ENCODE measurements at places on chromosomes 2 and 18. TPM values are rescaled to one million over a fixed set of nuclear protein-coding genes. Genes with fewer than 3 reads are reported as not detected.
A peak's percentile ranks its signal among the peaks of the same experiment; 100 is the strongest.

GRCh38 chr2:200677721-200678532 is 92.1 kb downstream of the AOX1 start:
- H3K27me3 ChIP-seq, result no peaks in the 10 kb centered on the region
- peak; percentile 22 for DNase-seq
- H3K36me3 ChIP-seq, result no peaks in the 10 kb centered on the region
- H3K4me3 ChIP-seq, result no peak overlapping the region
- H3K4me1 ChIP-seq, result peaks cover 15% of the 10 kb centered on the region

GRCh38 chr2:205734436-205735037 is 52.2 kb downstream of the NRP2 start:
- H3K4me3 ChIP-seq, result no peak overlapping the region
- no peaks in the 10 kb centered on the region for H3K36me3 ChIP-seq

- H3K4me1 ChIP-seq, result no peaks in the 10 kb centered on the region
- H3K27ac ChIP-seq, result no peak overlapping the region
- no peaks in the 10 kb centered on the region for H3K36me3 ChIP-seq
- H3K27me3 ChIP-seq, result no peaks in the 10 kb centered on the region
- no peak for DNase-seq
Observed at GRCh38 chr2:13917958-13918357, 714.6 kb upstream of the LRATD1 start.

DNA sequence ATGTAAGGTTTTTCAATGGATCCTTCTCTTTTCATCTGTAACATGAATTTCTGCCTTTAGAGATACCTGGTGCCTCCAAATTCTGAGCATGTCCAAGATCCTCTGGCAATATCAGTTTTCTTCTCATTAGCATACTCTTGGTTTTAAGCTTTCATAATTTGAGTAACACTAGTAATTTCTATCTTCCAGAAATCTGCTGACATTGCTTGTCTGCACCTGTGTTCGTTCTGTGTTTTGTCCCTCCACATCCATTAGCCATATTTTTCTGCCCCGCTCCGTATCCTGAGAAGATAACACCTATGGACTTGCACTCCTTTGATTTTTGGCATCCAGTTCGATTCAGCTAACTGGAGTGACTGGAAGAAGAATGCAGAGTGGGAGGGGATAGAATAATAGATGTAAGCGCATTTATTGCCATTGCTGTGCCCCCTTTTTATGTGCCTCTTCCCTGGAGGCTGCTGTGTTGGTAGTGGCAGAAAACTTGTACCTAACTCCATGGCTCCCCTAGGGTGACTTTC is 32.3 kb upstream of the ITSN2 start:
- H3K27ac ChIP-seq, result no peak overlapping the region
- no peak overlapping the region for H3K4me3 ChIP-seq
- H3K27me3 ChIP-seq, result peaks cover 7% of the 10 kb centered on the region
- H3K36me3 ChIP-seq, result no peaks in the 10 kb centered on the region

- peaks cover 9% of the 10 kb centered on the region for H3K36me3 ChIP-seq
- H3K4me3 ChIP-seq, result peak overlapping the region; percentile 86
- no peak for DNase-seq
Observed at GRCh38 chr2:149586898-149587219, 716 bp downstream of the MMADHC start.

- no peak for DNase-seq
- peaks cover 4% of the 10 kb centered on the region for H3K27me3 ChIP-seq
- H3K4me1 ChIP-seq, result peaks cover 18% of the 10 kb centered on the region
- no peak overlapping the region for H3K4me3 ChIP-seq
Observed at GRCh38 chr2:11534746-11535484, 1.1 kb downstream of the GREB1 start.

KCNK3 gene
- total RNA-seq, result 3.2 TPM

LYPD6 gene
- 0.08 TPM for total RNA-seq

RASGRP3 gene
- 69.2 TPM for total RNA-seq

- no peaks in the 10 kb centered on the region for H3K27me3 ChIP-seq
- H3K4me1 ChIP-seq, result no peaks in the 10 kb centered on the region
- no peaks in the 10 kb centered on the region for H3K36me3 ChIP-seq
- H3K27ac ChIP-seq, result no peak overlapping the region
Observed at GRCh38 chr2:139917690-139918384, 1137.6 kb upstream of the NXPH2 start.

ARHGEF33 gene
- 0.14 TPM for total RNA-seq

- no peaks in the 10 kb centered on the region for H3K36me3 ChIP-seq
- H3K27ac ChIP-seq, result no peak overlapping the region
- no peaks in the 10 kb centered on the region for H3K27me3 ChIP-seq
- no peak for DNase-seq
- no peak overlapping the region for H3K4me3 ChIP-seq
Observed at GRCh38 chr2:55802067-55802466, 108.4 kb upstream of the PNPT1 start.

- no peaks in the 10 kb centered on the region for H3K27me3 ChIP-seq
- peaks cover 68% of the 10 kb centered on the region for H3K4me1 ChIP-seq
- peak overlapping the region; percentile 94 for H3K27ac ChIP-seq
- H3K4me3 ChIP-seq, result peak overlapping the region; percentile 92
- no peak for DNase-seq
Observed at GRCh38 chr2:37230581-37230980, 815 bp downstream of the CEBPZ start.

GORASP2 gene
- 61.5 TPM for total RNA-seq

RESP18 gene
- total RNA-seq, result not detected

GRCh38 chr18:70219688-70220087 is 14.2 kb upstream of the RTTN start:
- no peak for DNase-seq
- peaks cover 13% of the 10 kb centered on the region for H3K4me1 ChIP-seq
- H3K27me3 ChIP-seq, result no peaks in the 10 kb centered on the region

MYCN gene
- 0.38 TPM for total RNA-seq

ZNF521 gene
- 10.3 TPM for total RNA-seq

DNA sequence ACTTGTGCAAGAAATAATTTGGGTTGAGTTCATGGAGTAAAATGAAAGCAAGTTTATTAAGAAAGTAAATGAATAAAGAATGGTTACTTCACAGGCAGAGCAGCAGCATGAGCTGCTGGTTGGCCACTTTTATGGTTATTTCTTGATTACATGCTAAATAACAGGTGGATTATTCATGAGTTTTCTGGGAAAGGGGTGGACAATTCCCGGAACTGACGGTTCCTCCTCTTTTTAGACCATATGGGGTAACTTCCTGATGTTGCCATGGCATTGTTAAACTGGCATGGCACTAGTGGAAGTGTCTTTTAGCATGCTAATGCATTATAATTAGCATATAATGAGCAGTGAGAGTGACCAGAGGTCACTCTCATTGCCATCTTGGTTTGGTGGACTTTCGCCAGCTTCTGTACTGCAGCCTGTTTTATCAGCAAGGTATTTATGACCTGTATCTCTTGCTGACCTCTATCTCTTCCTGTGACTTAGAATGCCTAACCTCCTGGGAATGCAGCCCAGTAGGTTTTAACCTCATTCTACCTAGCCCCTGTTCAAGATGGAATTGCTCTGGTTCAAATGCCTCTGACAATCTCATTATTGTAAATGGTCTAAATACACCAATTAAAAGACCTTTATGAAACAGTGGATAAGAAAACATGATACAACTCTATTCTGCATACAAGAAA is 114.1 kb upstream of the FIGN start:
- no peaks in the 10 kb centered on the region for H3K36me3 ChIP-seq
- H3K4me3 ChIP-seq, result no peak overlapping the region
- DNase-seq, result no peak

GRCh38 chr18:45635893-45636509 is 20.7 kb downstream of the SLC14A2 start:
- H3K4me1 ChIP-seq, result no peaks in the 10 kb centered on the region
- no peak overlapping the region for H3K4me3 ChIP-seq
- H3K36me3 ChIP-seq, result no peaks in the 10 kb centered on the region
- no peak for DNase-seq
- no peak overlapping the region for H3K27ac ChIP-seq
- peaks cover 16% of the 10 kb centered on the region for H3K27me3 ChIP-seq

CGREF1 gene
- total RNA-seq, result 0.80 TPM

DNA sequence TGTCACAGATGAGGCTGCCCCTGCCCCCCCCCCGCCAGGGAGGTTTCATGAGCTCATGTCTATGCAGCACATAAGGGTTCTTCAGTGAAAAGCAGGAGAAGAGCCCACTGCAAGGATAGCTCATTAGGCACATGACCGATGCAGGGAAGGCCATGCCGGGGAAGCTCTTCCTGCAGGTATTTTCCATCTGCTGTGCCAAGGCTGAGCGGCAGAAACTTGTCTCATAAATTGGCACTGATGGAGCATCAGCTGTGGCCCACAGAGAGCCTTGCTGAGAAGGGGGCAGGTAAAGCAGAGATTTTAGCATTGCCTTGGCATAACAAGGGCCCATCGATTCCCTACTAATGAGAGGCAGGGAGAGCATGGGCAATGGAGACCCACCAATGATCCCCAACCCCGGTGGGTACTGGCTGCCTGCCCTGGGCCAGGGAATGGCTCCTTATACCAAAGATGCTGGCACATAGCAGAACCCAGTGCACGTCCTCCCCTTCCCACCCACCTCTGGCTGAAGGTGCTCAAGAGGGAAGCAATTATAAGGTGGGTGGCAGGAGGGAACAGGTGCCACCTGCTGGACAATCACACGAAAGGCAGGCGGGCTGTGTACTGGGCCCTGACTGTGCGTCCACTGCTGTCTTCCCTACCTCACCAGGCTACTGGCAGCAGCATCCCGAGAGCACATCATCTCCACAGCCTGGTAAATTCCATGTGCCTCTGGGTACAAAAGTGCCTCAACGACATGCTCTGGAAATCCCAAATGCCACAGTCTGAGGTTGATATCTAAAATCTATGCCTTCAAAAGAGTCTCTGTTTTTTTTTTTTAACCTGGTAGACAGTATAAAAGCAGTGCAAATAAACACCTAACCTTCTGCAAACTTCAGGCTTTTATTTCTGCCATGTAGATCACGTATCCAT is 41.4 kb downstream of the STEAP3 start:
- H3K27ac ChIP-seq, result no peak overlapping the region
- no peaks in the 10 kb centered on the region for H3K4me1 ChIP-seq
- no peak for DNase-seq
- H3K4me3 ChIP-seq, result no peak overlapping the region

GRCh38 chr2:64735504-64735903 is 81.8 kb upstream of the SERTAD2 start:
- no peaks in the 10 kb centered on the region for H3K27me3 ChIP-seq
- H3K4me3 ChIP-seq, result no peak overlapping the region
- H3K4me1 ChIP-seq, result peaks cover 12% of the 10 kb centered on the region
- no peak overlapping the region for H3K27ac ChIP-seq
- DNase-seq, result no peak

GRCh38 chr2:101762451-101763171 is 65.1 kb downstream of the MAP4K4 start:
- H3K4me3 ChIP-seq, result no peak overlapping the region
- DNase-seq, result no peak
- H3K4me1 ChIP-seq, result peaks cover 84% of the 10 kb centered on the region
- peak overlapping the region; percentile 68 for H3K27ac ChIP-seq
- no peaks in the 10 kb centered on the region for H3K36me3 ChIP-seq

GRCh38 chr2:219783359-219783975 is 156.0 kb downstream of the SLC4A3 start:
- H3K36me3 ChIP-seq, result no peaks in the 10 kb centered on the region
- no peak overlapping the region for H3K27ac ChIP-seq
- DNase-seq, result no peak
- H3K4me3 ChIP-seq, result no peak overlapping the region
- no peaks in the 10 kb centered on the region for H3K4me1 ChIP-seq

DNA sequence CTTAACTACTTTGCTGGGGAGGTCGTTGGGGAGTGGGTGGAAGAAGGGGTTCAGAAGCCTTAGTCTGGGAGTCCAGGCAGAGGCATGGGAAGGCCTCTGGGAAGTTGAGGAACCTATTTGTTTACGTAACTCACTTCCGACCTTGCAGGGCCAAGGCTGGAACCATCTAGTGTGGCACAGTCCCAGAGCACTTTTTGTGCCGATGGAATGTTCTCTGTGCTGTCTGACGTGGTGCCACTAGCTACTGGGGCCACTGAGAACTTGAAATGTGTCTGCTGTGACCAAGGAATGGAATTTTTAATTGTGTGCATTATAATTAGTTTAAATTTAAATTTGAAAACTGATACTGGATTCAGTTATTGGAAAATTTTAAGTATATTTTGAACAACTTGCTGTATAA is 139.7 kb downstream of the FAM161A start:
- DNase-seq, result peak; percentile 55
- no peaks in the 10 kb centered on the region for H3K36me3 ChIP-seq

FBXO11 gene
- 34.7 TPM for total RNA-seq

GRCh38 chr2:162929571-162929970 is 91.0 kb upstream of the KCNH7 start:
- H3K27ac ChIP-seq, result no peak overlapping the region
- no peak for DNase-seq

HDAC4 gene
- total RNA-seq, result 23.9 TPM

NCKAP5 gene
- 6.0 TPM for total RNA-seq

GPR45 gene
- not detected for total RNA-seq

DNA sequence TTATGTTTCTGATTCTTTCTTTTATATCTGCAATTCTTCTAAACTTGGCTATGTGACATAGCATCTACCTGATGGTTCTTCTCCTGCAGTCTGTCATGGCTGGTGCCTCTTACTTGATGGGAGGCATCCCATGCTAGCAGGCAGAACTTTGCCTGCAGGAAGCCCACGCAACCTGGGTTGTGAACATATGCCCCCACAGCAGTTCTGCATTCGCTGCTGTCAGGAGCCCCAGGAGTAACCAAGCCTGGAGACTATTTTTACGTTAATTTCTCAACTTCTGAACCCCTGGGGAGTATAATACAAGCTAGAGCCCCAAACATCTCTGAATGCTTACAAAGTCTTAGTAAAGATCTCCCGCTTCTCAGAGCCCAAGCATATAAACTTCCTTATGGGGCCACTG is 12.1 kb downstream of the FAM168B start:
- no peaks in the 10 kb centered on the region for H3K27me3 ChIP-seq
- H3K4me1 ChIP-seq, result peaks cover 73% of the 10 kb centered on the region

- H3K4me1 ChIP-seq, result no peaks in the 10 kb centered on the region
- H3K27me3 ChIP-seq, result peaks cover 54% of the 10 kb centered on the region
- no peaks in the 10 kb centered on the region for H3K36me3 ChIP-seq
- H3K27ac ChIP-seq, result no peak overlapping the region
Observed at GRCh38 chr18:37332628-37333420, 232.8 kb downstream of the CELF4 start.

DNA sequence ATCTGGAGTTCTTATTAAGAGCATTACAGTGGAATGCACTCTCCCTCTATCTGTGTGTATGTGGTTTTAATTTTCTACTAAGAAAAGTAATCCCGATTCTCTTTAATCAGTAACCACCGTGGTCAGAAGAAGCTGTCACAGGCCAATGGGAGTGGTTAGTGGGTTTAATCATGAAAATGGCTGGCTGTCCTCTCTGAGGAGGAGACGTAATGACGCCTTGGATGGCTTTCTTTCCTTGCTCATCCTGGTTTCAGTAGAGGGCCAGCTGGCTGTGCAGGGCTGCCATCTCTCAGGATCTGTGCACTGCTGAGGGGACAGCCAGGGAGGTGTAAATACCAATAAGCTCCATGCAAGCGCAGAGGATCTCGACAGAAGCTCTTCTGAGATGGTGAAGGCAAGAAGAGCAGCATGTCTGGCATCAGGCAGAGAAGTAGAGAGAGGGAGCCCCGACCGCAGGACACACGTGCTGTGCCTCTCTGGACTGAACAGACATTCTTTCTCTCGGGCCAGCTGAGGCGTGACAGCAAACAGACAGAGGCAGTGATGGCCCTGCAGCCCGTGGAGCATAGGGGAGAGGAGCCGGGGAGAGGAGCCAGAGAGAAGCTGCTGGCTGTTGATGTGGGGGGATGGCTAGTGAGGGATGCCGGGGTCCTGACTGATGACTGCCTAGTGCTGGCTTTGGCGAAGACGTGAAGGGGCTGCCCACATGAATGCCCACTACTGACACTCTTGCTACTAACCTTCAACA is 65.1 kb upstream of the DAPL1 start:
- H3K4me3 ChIP-seq, result no peak overlapping the region
- DNase-seq, result no peak
- peaks cover 27% of the 10 kb centered on the region for H3K4me1 ChIP-seq
- no peaks in the 10 kb centered on the region for H3K36me3 ChIP-seq
- H3K27ac ChIP-seq, result no peak overlapping the region
- H3K27me3 ChIP-seq, result no peaks in the 10 kb centered on the region

Data from left ventricle myocardium inferior (tissue), 1 donor.